ENCODE measurements at places on chromosomes 16 and 17.

- DNase-seq: no peak
Observed at GRCh38 chr16:56119133-56119532, 72.2 kb upstream of the GNAO1 start.

DNA sequence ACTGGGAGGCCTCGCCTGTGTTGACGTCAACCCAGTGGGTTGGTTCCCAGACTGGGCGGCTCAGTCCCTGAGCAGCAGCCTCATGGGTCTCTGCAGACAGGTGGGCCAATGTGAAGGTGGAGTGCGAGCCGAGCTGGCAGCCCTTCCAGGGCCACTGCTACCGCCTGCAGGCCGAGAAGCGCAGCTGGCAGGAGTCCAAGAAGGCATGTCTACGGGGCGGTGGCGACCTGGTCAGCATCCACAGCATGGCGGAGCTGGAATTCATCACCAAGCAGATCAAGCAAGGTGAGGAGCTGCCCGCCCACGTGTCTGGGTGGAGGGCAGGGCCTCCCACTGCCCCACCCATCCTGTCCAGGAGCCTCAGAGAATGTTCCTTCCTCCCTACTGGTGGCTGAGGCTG is 44.1 kb downstream of the MRC2 start:
- peak; percentile 18 for DNase-seq

DNA sequence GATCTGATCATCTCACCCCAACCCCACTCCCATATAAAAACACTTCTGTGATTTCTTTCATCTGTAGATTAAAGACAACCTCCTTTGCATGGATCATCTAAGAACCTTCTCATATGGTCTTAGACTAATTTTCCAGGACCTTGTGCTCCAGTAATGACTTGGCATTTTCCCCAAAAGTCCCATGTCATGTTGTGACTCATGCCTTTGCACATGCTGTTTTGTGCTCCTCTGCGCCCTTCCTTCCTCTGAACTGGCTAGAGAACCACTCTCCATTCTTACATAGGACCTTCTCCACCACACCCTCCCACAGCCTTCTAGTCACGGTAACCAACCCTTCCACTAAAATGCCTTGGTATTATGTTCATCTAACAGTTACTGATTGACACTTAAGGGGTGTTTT is 99.5 kb upstream of the AXIN2 start:
- DNase-seq: no peak

DNA sequence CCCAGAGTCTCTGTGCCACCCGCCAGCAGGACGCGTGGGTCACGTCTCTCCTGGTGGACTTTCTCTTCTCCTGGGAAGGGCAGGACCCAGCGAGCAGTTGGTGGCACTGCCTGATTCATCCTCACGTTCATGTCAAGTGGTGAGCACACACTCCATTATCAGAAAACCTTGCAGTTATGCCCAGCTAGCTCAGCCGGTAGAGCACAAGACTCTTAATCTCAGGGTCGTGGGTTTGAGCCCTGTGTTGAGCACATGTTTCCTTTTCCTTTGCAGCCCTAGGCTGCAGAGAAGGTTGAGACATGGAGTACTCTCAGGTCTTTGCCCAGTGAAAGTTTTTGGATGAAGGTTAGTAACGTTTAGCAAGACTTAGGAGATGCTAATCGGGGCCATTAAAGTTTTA is 8.0 kb downstream of the OR1F1 start:
- DNase-seq: no peak

DNA sequence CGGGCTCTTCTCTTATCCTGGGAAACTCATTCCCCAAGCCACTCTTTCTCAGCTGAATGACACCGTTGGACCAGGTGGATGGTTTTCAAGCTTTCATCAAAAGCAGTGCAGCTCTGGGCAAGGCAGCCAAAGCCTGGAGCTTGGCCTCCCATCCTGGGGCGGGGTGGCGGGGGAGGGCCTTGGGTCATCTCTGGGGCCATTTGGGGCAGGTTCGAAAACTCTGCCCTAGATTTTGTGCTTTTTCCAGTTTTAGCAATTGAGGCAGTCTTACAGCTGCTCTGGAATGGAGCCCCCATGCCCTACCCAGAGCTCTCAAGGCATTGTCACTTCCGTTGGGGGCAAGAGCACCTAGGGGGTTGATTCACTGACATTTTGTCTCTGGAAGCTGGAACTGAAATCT is 9.1 kb downstream of the MPRIP start:
- no peak for DNase-seq

- DNase-seq: no peak
Observed at GRCh38 chr17:39098588-39098987, 52.8 kb downstream of the PLXDC1 start.

- DNase-seq: no peak
Observed at GRCh38 chr16:27080895-27081294, 14.2 kb downstream of the C16orf82 start.

DNA sequence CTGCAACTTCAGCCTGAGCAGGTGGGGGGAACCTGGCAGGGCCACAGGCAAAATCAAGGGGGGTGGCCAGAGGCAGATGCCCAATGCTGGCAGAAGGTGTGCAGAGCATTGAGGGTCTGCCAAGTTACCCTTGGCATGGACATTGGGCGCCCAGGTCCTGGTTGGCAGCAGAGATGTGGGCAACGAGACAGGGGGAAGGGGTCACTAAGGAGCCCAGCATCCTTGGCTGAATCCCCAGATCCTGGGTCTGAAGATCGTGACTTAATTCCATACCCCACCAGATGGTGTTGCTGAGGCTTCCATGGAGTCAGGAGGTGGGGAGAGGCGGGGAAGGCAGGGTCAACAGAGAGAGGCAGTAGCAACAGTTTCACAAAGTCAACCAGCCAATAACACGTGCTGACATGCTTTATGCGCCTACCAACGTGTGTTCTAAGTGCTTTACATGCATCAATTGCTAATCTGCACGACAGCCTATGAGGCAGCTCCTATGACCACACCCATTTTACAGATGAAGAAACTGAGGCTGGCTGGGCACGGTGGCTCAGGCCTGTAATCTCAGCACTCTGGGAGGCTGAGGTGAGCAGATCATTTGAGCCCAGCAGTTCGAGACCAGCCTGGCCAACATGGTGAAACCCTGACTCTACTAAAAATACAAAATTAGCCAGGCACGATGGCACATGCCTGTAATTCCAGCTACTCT is 83.3 kb downstream of the GSG1L start:
- no peak for DNase-seq

DNA sequence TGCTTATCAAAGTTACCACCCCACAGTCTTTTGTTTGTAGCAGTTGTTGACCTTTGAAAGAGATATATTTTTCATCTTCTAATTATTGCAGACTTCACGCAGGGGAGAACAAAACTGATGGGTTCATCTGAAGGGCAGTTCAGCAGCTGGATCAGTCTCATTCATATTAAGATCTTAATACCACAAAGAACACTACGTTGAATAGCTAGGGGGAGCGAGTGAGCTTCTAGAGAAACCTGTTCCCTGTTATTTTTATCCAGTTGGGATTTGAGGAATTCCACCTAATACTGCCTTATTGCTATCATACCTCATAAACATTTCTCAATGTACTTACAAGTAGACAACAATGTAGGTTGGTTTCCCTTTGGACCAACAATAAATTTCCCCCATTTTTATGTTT is 306.1 kb upstream of the KIF2B start:
- DNase-seq: no peak

DNA sequence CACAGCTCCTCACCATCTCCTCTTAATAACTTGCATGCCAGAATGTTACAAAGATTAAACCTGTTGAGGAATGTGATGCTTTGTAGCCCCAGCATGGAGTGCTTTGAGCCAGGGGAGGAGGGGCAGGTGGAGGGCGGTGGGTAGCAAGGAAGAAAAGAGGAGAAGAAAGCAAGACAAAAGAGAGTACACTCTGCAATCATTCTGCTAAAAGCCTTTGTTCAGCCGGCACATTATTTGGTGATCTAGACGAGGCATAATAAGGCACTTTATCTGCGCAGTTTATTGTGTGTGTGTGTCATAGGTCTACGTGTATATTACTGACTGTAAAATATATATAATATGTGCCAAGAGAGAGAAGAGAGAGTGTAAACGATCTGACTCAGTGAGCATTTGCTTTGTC is 139.1 kb downstream of the SOX9 start:
- DNase-seq: peak; percentile 86

GRCh38 chr16:83940630-83941378 is 12.2 kb upstream of the OSGIN1 start:
- DNase-seq: no peak

DNA sequence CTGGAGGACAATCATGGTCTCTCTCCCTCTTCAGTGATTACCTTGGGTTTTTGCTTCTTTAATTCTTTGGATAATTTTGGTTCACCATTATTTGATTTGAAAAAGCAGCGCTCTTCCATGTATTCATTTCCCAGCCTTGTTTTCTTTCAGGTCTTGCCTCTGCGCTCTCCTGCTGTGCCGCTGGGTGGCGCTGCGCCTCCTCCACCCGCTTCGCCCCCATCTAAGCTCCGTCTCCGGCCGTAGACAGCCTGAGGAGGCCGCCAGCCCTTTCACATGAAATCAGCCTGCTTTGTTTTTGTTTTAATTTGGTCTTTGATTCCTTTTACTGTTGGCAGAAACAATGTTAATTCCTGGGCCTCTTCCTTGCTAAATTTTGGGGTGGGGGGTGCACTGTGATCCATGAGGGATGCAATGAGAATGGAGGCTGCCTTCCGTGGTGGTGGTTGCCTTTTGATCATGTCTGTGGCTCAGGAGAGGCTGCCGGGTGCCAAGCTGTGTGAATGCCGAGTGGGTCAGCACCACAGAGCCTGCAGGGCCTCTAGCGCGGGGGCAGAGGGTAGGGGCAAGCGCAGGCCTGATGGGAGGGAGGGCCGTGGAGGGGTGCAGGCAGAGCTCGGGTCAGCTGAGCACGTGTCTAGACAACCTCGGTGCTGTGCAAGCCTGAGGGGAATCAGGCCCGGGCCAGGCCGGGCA is 64.1 kb downstream of the PLD6 start:
- peak; percentile 31 for DNase-seq

DNA sequence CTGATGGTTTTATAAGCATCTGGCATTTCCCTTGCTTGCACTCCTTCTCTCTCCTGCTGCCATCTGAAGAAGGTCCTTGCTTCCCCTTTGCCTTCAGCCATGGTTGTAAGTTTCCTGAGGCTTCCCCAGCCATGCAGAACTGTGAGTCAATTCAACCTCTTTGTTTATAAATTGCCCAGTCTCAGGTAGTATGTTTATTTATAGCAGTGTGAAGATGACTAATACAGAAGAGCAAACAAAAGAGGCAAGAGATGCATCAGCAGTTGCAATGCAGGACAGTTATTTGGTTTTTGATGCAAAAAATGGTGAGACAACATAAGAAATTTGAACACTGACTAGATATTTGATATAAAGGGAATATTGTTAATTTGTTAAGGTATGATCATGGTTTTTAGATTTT is 16.8 kb downstream of the TMEM100 start:
- no peak for DNase-seq

DNA sequence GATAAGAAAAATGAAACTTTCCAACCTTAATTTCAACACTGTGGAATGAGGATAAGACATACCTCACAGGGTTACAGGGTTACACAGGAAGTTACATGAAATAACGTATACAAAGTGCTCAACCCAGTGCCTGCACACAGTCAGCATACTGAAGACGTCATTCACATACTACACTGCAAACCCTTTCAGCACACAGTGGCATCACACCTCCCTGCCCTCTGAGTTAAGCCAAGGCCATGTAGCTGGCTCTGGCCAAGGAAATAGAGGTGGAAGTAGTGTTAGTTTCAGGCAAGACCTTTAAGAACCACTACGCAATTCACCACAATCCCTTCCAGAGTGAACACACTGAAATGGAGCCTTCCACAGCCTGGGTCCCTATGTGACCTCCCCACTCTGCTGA is 46.6 kb upstream of the GSG1L start:
- DNase-seq: no peak

- no peak for DNase-seq
Observed at GRCh38 chr17:1936766-1937165, 88.4 kb downstream of the RTN4RL1 start.

DNA sequence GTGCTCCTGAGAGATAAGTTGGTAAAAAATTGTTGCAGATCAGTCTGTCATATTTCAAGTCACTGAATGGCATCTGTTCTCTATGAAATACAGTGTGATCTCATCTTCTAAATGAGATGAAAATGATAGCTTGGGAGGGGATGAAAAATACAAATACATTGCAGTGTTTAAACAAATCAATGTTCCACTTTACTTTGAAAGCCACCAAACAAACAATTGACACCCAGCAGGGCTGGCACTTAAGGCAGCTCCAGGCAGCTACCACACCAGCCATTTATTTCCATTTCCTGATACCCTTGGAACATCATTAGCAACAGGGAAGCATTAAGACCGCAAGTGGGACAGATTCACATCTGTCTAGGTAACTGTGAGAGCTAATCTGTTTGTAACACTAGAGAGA is 827.6 kb upstream of the KIF2B start:
- no peak for DNase-seq

DNA sequence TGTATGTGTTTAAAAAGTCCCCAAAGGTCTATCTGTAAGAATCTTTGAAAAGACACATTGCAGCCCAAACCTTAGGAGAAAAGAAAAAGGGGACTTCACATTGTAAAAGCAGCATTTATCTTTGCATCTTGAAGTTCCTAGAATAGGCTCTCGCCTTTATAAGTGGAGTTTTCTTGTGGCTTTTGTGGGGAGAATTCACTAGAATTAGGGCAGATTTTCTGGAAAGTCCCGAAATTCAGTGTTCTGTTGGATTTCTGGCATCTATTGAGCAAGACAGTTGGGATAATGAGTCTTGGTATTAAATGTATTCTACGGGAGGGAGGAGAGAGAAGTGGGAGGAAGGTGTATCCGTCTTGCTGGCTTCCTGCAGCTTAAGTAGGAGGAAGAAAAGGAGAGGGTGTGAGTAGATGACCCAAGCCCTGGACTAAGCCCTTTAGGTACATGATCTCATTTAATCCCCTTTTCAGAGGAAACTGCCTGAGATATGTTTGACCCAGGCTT is 62.6 kb downstream of the PRKCA start:
- DNase-seq: no peak

GRCh38 chr16:23842137-23842600 is 6.4 kb downstream of the PRKCB start:
- DNase-seq: no peak

- DNase-seq: no peak
Observed at GRCh38 chr17:74374858-74375257, 7.6 kb downstream of the GPR142 start.

DNA sequence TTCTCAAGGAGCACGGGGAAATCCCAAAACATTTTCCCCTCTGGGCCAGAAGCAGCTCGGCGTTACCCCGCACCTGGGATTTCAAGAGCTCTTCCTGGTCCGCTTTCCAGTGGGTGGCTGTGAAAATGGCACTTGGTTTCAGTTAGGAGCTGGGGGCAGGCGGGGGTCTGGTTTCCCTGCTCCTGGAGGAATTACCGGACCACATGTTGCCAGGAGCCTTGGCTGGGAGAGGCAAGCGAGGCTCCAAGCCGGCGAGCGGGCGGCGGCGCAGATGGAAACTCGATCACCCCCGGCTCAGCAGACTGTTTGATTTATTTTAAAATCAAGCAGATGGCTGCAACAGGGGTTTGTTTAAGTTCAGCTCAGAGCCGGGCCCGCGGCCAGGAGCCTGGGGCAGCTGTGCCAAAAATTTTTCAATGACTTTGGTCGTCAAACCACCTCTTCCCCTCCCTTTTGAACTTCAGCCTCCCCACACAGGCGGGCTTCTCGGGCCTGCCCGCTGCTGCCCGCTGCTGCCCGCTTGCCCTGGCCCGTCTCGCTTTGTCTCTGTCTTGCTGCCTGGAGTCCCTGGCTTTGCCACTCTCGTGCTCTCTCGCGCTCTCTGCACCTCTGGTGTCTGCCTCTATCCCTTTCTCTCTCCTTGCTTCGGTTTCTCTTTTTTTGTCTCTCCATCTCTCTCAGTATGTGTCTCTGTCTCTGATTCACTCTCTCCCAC is 108.0 kb upstream of the CIBAR2 start:
- peak; percentile 22 for DNase-seq
